ENCODE measurements at places on chromosomes 4 and X.

- no peak for DNase-seq
Measured at GRCh38 chr4:31416498-31416897, 696.3 kb downstream of the PCDH7 start.

- no peak for DNase-seq
Measured at GRCh38 chr4:36115312-36115711, 129.0 kb downstream of the ARAP2 start.

- DNase-seq, result peak; percentile 65
Measured at GRCh38 chrX:67545036-67545821, 1.4 kb downstream of the AR start.

- DNase-seq, result peak; percentile 52
Measured at GRCh38 chr4:58163156-58163555, 1053.0 kb upstream of the IGFBP7 start.

DNA sequence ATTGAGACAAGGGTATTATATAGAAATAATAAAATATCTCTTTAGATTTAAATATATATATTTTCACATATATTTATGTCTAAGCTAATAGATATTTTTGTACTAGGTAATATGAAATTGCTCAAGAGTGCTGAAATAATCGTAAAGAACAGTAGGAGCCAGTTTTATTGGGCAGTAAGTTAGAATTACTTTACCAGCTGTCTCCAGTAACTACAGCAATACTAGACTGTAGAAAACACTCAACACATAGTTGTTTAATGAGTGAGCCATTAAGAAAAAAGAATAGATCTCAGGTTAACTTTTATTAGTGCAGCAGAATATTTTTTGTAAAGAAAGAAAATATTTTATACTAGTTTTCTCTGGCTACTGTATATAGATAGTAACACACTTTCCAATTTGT is 715.2 kb downstream of the TRIML1 start:
- no peak for DNase-seq

- no peak for DNase-seq
Measured at GRCh38 chr4:27662426-27662825, 801.8 kb downstream of the STIM2 start.

GRCh38 chrX:72137846-72138495 is 6.3 kb upstream of the RTL5 start:
- no peak for DNase-seq

DNA sequence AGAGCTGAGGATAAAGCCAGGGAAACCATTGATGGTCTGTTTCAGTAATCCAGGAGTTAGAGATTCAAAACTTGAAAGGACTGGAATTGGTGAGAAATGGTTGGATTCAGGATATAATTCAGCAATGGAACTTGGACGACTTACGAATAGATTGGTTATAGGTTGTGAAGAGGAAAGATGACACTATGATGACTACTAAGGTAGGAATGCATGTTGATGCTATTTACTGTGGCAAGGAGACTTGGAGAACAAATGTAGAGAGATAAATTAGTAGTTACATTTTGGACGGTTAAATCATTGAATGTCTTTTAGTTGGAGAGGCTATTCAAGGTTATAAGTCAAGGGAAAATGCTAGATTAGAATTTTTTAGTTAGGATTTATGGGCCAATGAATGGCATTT is 365.4 kb upstream of the TECRL start:
- no peak for DNase-seq

DNA sequence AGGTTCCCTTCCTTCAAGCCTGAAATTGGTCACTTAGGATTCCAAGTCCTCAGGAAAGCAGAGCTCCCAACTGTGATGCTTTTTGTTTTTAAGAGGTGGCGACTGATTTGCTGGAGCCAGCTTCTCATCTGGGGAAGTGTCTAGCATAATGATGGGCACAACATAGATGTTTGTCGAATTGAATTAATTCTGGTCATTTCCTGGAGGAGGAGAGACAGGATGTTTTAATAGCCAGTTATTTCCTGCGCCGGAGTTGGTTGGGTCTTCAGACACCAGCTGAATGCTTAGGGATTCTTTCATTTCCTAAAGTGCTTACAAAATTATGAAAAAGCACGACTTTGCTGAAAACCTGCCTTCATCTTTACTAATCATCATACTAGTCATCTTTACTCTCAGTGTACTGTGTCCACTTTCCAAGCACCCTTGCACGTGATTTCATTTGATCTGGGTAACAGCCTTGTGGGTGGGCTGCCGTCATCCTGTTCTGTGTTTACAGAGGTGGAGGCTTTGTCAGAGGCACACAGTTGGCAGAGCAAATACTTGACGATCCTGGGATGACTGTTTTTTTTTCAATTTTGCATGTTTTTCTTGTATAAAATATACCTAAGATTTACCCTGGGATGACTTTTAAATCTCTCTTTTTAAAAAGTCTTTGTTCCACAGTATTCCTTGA is 49.5 kb downstream of the RGS12 start:
- DNase-seq, result peak; percentile 49

DNA sequence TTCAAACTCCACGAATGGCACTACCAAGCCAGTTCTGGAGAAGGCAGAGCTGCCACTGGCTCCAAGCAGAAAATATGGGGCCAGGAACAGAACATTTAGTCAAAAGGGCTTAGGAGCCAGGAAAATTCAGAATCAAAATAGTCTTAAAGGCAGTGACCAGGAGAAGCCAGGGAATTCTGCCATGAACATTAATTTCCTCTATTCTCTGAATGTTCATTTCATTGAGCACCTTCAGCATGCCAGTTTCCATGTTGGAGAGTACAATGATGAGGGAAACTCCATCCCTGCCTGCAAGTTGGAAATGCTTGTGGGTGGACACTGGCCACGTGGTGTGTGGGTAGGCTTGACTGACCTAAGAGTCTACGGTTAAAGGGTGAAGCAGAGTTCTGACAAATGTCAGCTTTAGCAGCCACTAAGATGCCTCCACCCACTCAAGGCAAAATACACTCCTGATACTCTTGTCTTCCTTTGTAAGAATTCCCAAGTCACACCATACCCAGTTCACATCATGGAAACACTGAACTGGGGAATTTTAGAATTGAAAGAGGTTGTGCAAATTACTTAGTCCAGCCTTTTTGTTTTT is 190.1 kb upstream of the C1QTNF7 start:
- DNase-seq, result no peak

DNA sequence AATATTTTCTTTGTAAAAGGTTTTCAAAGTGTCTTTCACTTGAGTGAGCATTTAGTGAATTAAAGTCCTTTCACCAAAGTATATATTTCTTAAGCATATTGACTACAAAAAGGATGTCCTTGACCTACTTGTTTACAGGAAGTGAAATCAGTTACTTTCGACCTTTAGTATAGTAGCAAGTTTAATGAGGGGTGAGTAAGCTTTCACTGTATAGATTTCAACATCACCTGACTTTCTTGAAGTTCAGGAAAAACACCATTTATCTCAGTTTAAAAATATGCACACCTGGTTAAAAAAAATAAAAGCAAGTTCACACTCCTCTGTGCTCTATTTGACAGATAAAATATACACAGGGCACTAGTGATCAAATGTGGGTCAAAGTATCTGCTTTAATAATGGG is 88.1 kb downstream of the CCSER1 start:
- no peak for DNase-seq

DNA sequence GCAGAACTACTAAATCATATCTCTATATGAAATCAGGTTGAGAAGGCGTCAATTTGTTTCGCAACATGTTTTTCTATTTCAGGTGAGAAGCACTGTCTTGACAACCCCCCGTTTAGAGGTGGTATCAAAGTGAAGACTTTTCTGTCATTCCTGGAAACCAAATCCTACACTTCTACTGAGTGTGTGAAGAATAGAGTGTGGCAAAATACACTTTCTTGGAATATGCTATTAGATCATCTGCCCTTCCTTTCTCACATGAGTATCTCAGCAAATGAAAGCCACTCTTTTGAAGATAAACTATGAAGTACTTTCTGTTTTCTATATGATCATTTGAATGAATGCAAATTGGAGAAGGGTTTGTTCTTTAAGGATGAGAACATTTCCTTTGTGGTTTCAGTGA is 174.0 kb upstream of the FMR1 start:
- no peak for DNase-seq

DNA sequence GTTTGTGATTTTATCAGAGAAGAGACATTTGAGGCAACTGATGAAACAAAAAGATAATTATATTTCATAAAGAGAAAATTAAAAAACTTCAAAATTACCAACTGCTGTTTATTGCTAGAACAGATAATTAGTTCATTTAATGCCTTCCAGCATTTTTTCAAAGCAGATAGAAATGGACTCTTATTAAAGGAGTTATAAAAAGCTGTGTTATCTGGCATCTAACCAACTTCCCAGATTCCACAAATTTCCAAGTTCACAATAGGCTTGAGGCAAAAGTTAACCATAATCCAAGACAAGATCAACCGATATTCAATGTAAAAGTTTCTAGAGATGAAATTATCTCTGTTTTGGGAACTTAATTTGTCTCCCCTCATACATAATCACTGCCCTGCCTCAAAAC is 152.4 kb downstream of the TSPAN5 start:
- DNase-seq, result no peak

DNA sequence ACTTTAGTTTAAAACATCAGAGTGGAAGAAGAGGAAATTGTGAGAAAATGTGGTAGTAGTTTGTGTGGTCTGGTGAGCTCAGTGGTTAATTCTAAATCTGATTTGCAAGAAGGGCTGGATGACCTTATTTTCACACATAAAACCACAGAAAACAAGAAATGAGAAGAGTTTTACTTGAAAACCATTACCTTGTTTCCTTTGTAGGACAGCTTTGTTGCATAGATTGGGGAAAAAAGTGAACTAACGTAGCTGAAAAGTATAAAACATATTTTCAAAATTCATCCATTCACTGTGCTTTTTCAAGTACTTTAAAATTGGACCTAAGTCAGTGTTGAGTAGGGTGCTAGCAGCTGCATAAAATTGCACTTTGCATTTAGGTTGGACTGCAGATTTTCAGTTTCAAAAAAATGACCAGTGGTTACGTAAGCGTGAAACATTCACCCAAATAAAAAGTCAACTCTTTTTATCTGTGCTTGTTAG is 211.3 kb downstream of the ARHGAP10 start:
- DNase-seq, result no peak

DNA sequence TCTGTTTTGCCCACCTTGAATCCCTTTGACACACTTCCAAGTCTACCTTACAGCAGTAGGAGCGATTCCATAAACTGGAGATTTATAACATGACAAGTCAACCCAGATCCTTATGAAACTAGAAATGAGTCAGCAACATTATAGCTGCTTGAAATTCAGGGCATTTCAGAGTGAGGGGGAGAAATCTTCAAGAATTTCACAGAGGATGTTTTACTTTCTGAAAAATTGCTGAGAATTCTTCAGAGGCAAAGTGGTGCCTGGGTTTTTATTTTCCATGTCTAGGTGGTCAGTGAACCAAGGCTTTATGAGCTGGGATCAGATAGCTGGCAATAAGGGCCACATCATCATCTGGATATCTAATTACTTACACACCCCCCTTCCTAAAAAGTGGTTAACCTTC is 119.8 kb downstream of the PPARGC1A start:
- DNase-seq, result no peak

GRCh38 chr4:102094481-102094880 is 250.8 kb downstream of the SLC39A8 start:
- DNase-seq, result no peak

DNA sequence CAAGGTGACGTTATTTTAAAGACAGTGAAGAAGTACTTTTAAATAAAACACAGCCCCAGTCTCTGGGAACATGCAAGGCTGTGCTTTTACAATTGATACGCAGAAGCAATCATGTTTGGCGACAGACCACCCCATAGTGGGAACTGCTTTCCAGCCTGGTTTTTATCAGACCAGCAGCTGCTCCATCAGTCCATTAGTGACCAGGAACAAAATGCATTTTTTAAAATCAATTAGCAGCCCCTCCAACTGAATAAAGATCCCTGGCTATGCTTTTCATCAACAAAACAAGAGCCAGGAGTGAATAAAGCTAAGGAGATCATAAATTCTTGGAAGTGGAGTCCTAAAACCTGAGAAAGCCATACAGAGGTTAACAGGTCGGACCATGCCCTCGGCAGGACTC is 153.0 kb upstream of the TENM3 start:
- DNase-seq, result peak; percentile 35

GRCh38 chrX:10828640-10829039 is 208.3 kb upstream of the MID1 start:
- DNase-seq, result no peak

- DNase-seq, result no peak
Measured at GRCh38 chrX:40628506-40628905, 5.3 kb downstream of the MPC1L start.

GRCh38 chr4:1152290-1152689 is 20.1 kb downstream of the SPON2 start:
- no peak for DNase-seq

DNA sequence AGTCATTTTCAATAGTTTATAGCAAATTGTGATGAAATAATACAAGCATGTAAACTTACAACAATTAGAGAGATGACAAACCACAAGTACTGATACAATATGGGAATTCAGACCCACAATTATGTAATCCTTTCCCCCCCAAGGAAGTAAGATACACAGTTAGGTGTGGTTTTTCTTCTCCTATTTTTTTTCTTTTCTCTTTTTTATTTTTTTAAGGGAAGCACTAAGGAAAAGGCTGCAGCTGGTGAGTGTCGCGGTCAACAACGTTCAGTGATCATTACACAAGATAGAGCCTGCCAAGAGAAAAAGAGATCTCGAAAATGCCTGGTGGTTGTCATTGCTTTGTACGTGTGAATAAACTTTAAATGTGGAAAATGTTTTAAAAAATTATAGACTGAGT is 9.8 kb downstream of the NDNF start:
- no peak for DNase-seq

GRCh38 chrX:93791304-93791703 is 117.3 kb downstream of the FAM133A start:
- DNase-seq, result no peak

DNA sequence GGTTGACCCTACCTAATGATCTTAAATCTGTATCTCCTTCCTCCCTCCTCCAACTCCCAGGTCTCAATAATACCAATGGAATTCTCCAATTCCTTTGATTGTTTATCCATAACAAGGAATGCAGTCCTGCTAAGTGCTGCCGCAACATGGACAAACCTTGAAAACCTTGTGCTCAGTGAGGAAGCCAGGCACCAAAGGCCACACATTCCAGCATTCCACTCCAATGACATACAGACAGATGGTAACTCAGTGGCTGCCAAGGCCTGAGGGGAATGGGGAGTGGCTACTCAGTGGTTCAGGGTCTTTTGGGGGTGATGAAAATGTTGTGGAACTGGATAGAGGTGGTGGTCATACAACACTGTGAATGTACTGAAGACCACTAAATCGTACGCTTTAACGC is 10.4 kb downstream of the HAUS7 start:
- DNase-seq, result peak; percentile 13

GRCh38 chrX:2614911-2615310 is 76.2 kb upstream of the CD99 start:
- peak; percentile 49 for DNase-seq

DNA sequence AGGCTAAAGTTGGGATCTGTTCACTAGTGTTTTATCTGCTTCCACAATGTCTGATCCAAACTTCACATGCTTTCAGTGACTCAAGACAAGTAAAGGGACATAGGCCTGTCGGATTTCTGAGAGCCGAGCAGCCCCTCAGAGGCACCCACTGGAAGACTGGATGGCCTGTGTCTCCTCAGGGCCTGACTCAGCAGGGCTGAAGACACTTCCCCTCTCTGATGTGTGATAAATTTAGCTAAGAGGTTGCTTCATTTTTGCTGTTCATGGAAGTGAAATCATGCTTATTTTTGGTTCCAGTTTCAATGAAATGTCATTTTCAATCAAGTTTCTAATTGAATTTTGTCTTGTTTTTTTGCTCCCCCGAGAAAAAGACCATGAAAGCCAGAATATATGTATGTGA is 93.7 kb downstream of the MXRA5 start:
- DNase-seq, result no peak
